Inflammatory macrophage treated with lipopolysaccharide for 4 hours (primary cell): ENCODE measurements at places on chromosomes 2 and 18.

DNA sequence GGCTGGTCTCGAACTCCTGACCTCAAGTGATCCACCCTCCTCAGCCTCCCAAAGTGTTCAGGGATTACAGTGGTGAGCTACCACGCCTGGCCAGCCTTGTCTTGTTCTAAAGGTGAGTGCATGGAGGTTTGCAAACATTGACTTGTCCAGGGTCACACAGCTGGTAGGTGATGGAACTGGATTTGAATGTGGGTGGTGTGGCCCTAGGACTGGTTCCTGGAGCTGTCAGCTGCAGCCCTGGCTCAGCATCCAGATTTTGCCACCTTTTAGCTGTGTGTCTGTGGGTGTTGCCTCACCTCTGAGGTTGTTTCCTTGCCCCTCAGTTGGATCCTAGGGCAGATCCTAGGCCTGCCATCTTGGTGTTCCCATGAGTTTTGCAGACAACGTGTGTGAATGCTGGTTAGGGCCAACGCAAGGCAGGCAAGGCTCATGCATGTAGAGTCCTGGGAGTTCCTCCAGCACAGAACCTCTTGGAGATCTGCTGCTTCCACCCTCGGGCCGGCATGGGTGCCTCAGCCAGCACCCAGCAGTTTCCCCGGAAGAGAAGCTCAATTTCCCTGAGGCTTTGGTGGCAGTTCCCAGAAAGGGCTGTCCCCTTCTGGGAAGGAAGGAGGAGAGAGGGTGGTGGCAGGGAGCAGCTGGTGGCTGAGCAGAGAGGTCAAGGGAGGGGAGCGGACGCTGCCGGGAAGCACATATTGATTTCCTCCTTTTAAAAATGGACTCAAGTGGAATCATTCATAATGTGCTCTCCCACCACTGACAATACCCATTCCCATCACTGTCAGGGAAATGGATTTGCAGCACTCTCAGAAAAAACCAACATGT lies 127.6 kb upstream of the HS6ST1 start:
- no peak for DNase-seq

- no peak for DNase-seq
Observed at GRCh38 chr2:55087936-55088335, 37.7 kb upstream of the RTN4 start.

GRCh38 chr2:131039535-131039907 lies 53.7 kb downstream of the FAM168B start:
- DNase-seq = no peak

- DNase-seq = no peak
Observed at GRCh38 chr2:204881655-204882054, 336.4 kb downstream of the PARD3B start.

DNA sequence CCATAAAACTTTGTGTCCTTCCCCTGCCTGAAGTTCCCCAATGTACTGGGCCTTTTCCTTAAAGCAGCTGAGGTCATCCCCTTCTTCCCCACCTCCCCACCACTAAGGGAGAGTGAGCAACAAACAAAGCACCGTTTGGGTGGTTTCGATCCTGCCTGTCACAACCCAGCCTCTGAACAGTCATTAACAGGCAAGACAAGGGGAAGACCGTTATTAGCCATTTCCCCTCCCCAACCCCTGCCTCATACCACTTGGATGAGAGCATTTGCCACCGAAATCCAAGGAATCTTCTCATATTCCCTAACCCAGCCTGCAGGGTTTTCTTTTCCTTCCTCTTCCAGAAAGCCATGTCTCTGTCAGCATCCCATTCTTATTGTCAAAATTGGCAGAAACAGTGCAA lies 65.6 kb downstream of the STRADB start:
- DNase-seq = no peak

DNA sequence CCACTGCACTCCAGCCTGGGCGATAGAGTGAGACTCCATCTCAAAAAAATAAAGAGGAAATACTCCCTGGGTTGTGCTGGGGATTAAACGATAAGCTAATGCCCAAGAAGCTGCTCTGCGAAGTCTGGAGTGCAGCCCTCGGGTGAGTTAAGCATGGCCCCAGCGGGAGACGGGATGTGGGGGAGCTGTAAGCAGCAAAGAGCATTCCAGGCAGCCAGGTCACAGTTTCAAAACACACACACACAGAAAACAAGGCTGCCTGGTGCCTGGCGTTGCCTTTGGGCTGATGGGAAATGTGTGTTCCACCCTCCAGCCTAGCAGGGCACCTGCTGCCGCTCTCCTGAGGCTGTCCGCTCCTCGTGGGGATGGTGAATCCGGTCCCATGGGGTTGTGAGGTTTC lies 24.1 kb downstream of the ODC1 start:
- no peak for DNase-seq

DNA sequence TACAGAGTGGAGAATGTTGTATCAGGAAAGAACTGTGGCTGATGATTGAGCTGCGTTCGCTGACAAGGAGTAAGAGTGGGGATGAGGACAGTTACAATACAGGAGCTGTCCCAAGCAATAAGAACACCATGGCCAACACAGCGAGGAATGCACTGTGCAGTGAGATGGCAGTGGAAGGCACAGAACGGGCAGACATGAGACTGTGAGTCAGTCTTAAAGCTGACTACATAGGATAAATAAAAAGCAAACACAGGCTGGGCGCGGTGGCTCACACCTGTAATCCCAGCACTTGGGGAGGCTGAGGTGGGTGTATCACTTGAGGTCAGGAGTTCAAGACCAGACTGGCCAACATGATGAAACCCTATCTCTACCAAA lies 89.8 kb downstream of the CABYR start:
- no peak for DNase-seq

GRCh38 chr18:58576638-58577251 lies 52.1 kb downstream of the ALPK2 start:
- DNase-seq = no peak

GRCh38 chr18:5451150-5451549 lies 92.6 kb downstream of the EPB41L3 start:
- peak; percentile 69 for DNase-seq

- peak; percentile 76 for DNase-seq
Observed at GRCh38 chr2:73931531-73932500, 5.1 kb downstream of the DGUOK start.

DNA sequence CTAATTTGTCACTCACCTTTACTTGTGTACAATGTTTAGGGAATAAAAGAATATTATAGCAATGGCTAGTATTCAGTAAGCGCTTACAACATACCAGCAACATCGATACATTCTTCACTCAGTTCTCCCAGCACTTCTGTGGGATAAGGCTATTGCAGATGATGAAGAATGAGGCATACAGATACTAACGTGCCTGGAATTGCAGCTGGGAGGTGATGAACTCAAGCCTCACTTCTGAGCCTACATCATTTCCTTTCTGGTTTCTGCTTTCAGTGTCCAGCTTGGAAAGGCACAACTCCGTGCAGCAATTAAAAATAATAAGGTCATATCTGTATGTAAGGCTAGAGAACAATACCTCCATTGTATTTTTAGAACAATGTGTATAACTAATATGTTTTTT lies 95.4 kb upstream of the AQP4 start:
- DNase-seq = no peak

- peak; percentile 4 for DNase-seq
Observed at GRCh38 chr18:1653873-1654272, 749.2 kb downstream of the ADCYAP1 start.

DNA sequence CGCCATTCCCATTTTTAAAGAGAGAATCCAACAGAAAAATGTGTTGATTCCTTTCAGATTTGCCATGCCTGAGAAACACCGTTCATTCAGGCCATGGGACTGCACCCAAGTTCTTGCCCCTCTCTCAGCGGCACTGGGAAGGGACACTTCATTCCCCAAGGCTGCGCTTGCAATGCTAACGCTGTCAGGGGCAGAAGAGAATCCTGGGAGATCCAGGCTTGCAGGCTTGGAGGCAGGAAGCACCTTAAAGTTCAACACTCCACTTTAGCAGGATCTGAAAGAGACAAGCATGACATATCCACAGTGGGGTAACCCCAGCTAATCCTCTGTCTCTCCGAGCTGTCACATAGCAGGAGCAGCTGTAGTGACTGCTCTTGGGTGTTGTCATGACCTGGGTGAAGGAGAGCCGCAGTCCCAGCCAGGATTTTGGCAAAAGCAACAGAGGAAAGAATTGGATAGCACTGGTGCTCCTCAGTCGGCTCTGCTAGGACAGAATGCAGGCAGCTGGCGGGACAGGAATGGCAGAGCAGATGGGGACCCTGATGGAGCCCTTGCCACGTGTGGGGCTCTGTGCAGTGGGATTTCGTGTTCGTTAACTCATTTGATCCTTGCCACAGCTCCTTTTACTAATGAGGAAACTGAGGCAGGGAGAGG lies 22.0 kb upstream of the ODC1 start:
- DNase-seq = no peak

DNA sequence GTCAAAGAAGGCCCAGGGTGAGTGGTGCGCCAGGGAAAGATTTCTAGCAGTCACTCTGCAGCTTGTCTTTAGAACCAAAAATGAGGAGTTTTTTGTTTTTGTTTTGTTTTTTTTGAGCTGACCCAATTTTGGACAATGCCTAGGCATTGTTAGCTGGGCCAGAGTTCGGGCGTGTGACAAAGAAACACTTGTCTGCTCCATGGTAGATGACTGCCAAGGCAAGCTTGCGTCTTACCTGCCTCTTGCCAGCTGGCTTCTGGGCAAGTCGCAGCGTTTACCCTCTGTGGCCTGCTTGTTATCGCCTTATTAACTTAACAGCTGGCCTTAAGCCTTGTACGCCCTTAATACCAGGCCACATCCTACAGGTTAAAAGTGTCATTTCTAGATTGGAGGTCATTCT lies 114.3 kb downstream of the GALNT1 start:
- DNase-seq = no peak

DNA sequence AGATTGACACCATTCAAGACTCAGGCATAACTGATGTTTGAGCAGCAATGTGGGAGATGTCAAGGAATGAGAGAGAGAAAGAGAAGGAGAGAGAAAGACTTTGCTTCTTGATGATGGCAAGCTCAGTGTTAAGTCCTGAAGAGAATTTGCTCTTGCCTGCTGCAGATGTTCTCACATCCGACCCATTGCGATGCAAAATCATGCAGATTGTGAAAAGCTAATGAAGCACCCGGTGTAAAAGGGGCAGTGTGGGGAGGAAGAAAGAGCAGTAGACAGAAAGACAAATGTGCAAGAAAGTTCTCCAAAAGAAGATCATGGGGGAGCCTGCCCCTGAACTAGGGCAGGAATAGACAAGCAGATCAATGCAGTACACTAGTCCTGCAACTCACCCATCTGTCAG lies 57.7 kb downstream of the EMX1 start:
- no peak for DNase-seq

DNA sequence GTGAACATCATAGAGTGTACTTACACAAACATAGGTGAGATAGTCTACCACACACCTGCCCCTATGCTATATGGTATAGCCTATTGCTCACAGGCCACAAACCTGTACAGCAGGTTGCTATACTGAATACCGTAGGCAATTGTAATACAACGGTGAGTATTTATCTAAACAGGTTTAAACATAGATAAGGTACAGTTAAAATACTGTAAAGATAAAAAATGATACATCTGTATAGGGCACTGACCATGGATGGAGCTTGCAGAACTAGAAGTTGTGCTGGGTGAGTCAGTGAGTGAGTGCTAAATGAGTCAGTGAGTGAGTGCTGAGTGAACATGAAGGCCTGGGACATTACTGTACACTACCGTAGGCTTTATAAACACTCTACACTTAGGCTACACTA lies 267.0 kb upstream of the HS6ST1 start:
- DNase-seq = peak; percentile 8

DNA sequence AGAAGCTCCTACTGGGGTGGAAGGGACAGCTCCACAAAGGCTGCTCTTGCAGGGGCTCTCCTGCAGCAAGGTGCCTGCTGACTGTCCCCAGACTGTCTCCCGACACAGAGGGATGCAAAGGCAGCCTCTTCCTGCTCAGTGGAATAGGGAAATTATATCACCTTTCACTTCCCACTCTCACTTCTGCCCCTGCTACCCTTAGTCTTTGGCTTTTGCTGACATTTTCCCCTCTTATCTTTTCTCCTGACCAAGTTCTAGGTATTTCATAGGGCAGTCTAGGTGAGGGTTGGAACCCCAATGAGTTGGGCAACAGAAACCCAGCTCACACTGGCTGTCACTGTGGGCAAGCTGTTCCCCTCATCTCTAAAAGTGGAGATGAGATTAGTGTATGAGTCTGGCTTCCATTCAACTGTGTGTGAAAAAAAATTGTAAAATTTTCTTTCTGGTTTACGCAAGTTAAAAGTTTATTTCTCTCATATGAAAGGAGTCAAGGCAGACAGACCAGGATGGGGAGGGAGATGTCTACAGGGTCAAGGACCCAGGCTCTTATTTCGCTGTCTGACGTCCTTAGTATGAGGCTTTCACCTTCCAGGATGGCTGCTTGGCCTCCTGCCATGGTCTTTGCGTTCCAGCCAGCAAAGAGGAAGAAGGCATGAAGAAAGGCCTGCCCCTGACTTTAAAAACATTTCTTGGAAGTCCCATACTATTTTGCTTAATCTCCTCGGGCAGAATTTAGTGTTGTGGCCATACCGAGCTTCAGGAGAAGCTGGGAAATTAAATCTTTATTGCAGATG lies 7.5 kb upstream of the MOCOS start:
- peak; percentile 9 for DNase-seq

DNA sequence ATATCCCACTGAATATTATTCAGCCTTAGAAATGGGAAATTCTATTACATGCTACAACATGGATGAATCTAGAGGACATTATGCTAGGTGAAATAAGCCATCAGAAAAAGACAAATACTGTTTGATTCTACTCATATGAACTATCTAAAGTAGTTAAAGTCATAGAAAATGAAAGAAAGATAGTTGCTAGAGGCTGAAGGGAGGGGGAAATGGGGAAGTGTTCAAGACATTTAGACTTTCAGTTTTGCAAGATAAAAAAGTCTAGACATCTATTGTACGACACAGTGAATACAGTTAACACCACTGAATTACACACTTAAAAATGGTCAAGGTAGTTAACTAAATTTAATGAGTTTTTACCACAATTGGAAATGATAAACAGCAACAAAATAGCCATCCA lies 835.9 kb upstream of the CHAC2 start:
- no peak for DNase-seq

DNA sequence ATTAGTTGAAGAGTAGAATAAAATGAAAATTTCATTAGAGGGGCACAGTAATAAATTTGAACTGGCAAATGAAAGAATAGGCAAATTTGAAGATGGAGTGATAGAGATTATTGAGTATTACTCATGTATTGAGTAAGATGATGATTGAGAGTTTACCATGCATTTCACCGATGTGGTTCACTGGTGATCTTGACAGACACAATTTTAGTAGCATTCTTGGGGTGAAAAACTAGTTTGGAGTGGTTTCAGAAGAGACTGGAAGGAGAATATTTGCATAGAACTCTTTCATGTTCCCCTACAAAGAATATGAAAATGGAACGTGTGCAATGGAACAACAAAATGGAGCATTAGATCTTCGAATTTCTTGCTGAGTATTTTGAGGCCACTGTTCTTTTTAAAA lies 121.4 kb downstream of the ASXL3 start:
- no peak for DNase-seq

DNA sequence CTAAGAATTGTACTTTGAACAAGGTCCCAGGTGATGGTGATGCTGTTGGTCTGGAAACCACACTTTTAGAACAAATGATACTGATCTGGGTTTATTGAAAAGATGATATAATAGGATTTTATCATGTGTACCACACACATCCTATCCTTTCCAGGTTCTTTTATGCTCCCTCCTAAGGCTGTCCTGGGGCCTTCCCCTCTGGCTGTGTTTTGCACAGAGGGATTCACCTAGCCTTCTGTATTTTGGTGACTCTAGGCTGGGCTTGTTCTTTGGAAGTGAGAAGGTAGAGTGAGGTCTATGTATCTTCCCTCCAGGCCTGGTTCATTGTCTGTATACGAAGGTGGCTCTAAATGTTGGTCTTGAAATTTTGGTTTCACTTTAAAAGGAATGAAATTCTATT lies 12.7 kb downstream of the ANXA4 start:
- no peak for DNase-seq
